ENCODE measurements at places on chromosomes 12 and 14. TPM values are rescaled to one million over a fixed set of nuclear protein-coding genes. Genes with fewer than 3 reads are reported as not detected.
A peak's percentile ranks its signal among the peaks of the same experiment; 100 is the strongest.

DNA sequence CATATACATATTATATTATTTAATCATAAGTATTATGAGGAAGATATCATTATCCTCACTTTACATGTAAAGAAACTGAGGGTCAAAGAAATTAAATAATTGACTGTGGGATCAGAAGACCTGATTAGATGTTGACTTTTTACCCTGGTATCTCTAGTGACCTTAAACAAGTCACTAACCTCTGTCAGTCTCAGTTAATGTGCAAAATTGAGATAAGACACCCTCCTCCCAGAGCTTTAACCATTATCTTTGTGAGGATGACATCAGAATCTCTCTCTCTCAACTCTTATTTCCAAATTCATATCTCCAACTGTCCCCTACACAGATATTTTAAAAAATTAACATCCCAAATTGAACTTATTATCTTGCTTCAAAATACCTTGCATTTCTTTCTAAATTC, 177.8 kb downstream of the KLHL28 start:
- H3K27ac ChIP-seq: no peak overlapping the region
- H3K36me3 ChIP-seq: no peaks in the 10 kb centered on the region
- no peak overlapping the region for H3K4me3 ChIP-seq
- no peaks in the 10 kb centered on the region for H3K4me1 ChIP-seq

DNA sequence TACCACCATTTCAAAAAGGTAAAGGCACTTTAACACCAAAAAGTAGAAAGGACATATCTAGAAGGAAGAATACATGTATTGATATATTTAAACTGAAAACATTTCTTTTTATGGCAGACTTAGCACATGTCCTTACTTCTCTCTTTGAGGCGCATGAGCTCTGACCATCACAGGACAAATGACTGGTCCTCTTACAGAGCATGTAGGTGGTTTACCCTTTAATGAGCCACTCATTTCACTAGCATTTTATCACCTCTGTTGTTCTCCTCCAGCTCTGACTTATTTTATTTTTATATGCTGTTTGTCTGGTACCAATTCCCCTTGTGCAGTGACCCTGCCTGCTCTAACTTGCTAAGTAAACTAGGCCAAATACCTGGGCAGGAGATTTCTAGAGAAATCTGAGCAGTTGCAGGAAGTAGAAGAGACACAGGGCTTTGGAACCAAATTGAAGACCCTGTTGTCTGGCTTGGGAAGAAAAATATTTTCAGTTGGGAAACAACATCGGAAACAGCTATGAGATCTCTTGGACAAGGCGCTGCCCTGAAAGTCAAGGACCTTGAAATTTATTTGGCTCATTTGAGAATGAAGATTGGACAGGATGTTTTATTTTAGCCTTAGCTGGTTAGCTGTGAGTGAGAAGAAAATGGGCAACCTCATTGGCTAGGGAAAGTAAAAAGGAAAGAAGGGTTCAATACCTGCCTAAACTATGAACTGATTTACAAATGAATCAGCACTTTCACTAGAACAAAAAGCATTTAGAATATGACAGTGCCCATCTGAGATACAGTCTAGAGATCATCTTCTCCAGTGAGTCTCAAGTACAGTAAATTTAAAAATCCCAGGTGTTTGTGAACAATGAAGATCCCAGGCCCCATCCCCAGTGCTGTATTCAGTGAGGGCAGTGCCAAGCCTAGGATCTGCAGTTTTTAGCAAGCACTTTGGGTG, 374.4 kb downstream of the ZFP36L1 start:
- DNase-seq: no peak
- no peak overlapping the region for H3K27ac ChIP-seq
- H3K4me3 ChIP-seq: no peak overlapping the region
- no peaks in the 10 kb centered on the region for H3K27me3 ChIP-seq
- H3K4me1 ChIP-seq: 0 out of 2 replicates have a peak, but pooled peaks cover under 1% of the 10 kb centered on the region

- no peak overlapping the region for H3K4me3 ChIP-seq
- H3K27ac ChIP-seq: no peak overlapping the region
- peaks cover 6% of the 10 kb centered on the region for H3K27me3 ChIP-seq
Observed at GRCh38 chr14:76774821-76775694, 13.8 kb downstream of the VASH1 start.

- no peak for DNase-seq
- H3K27ac ChIP-seq: no peak overlapping the region
- H3K36me3 ChIP-seq: no peaks in the 10 kb centered on the region
- H3K4me3 ChIP-seq: no peak overlapping the region
Observed at GRCh38 chr14:53964249-53964648, 7.6 kb upstream of the BMP4 start.

- DNase-seq: no peak
- H3K36me3 ChIP-seq: peaks cover 33% of the 10 kb centered on the region
- H3K27ac ChIP-seq: no peak overlapping the region
Observed at GRCh38 chr12:124047045-124047566, 74.1 kb downstream of the ZNF664 start.

GRCh38 chr14:41016213-41016612, 590.5 kb upstream of the LRFN5 start:
- H3K27ac ChIP-seq: no peak overlapping the region
- H3K36me3 ChIP-seq: no peaks in the 10 kb centered on the region
- no peaks in the 10 kb centered on the region for H3K4me1 ChIP-seq
- no peaks in the 10 kb centered on the region for H3K27me3 ChIP-seq
- no peak overlapping the region for H3K4me3 ChIP-seq

DNA sequence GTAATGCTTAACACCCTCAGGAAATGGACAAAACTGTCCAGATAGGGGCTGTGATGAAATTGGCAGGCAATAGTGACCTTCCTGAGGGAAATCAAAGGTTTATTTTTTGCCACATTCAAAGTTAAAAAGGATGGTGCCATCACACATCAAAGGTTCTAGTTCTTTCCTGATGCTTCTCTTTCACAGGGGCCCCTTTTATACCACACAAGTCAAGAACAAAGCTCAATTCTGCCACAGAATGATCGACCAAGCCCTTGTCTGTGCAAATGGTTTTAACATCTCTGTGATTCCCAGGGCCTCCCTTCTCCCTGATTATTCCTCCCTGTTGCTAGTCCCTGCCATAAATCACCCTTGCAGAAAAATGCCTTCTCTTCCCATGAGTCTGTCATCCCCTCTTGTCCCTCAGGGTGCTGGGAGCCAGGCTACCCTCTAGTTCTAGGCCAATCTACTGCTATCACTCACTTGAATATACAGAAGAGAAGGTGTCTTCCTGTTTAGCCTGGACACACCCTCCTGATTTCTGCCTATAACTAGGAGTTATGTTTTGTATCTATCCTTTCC, 22.7 kb downstream of the SMCO2 start:
- H3K27ac ChIP-seq: no peak overlapping the region
- H3K4me3 ChIP-seq: no peak overlapping the region
- H3K4me1 ChIP-seq: peaks cover 12% of the 10 kb centered on the region
- H3K36me3 ChIP-seq: no peaks in the 10 kb centered on the region
- peaks cover 3% of the 10 kb centered on the region for H3K27me3 ChIP-seq
- no peak for DNase-seq

GRCh38 chr12:53577941-53578352, 48.2 kb downstream of the ATF7 start:
- no peak overlapping the region for H3K4me3 ChIP-seq
- H3K36me3 ChIP-seq: peaks cover 18% of the 10 kb centered on the region
- H3K4me1 ChIP-seq: peaks cover 34% of the 10 kb centered on the region
- peak overlapping the region; percentile 26 for H3K27ac ChIP-seq

DNA sequence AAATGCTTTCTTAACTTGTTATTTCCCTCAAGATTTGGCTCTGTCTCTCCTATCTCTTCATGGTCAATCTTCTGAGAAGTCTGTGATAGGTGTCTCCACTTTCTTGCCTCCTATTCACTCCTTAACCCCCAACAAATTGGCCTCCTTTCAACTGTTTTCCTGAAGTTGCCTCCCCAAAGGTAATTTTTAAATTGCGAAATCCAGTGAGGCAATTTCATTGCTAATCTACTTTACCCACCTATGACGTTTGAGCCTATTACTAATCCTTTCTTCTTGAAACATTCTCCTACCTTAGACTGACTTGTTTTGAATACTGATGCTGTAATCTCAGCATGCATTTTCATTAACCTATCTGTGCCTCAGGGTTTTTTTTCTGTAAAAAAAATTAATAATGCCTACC, 6.0 kb upstream of the KCNH5 start:
- H3K27ac ChIP-seq: no peak overlapping the region
- peaks cover 8% of the 10 kb centered on the region for H3K27me3 ChIP-seq
- no peaks in the 10 kb centered on the region for H3K4me1 ChIP-seq
- DNase-seq: no peak
- H3K36me3 ChIP-seq: no peaks in the 10 kb centered on the region
- H3K4me3 ChIP-seq: no peak overlapping the region

GRCh38 chr12:115491511-115492250, 785.8 kb downstream of the MED13L start:
- H3K27ac ChIP-seq: no peak overlapping the region
- DNase-seq: no peak
- no peaks in the 10 kb centered on the region for H3K4me1 ChIP-seq
- H3K36me3 ChIP-seq: no peaks in the 10 kb centered on the region

DNA sequence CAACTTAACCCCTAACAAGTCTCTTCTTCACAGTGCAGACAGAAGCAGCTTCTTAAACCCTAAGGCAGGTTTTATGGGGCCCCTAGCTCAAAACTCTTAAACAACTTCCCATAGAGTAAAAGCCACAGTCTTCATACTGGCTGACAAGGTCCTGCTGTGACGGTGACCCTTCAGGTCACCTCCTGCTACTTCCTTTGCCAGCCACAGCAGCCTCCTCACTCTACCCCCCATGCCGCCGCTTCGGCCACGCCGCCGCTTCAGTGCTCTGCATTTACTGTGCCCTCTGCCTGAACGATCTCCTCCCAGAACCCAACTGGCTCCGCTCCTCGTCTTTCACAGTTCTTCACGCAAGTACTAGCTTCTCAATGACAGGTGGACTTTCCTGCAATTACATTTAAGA, 45.5 kb downstream of the ACADS start:
- no peak overlapping the region for H3K27ac ChIP-seq
- peaks cover 25% of the 10 kb centered on the region for H3K36me3 ChIP-seq
- H3K27me3 ChIP-seq: peaks cover 1% of the 10 kb centered on the region
- no peak for DNase-seq

CCND2 gene
- 23.8 TPM for total RNA-seq

All from HFFc6 (cell line).